ENCODE measurements at places on chromosomes 5 and 9.
A peak's percentile ranks its signal among the peaks of the same experiment; 100 is the strongest.

- no peak for DNase-seq
Measured at GRCh38 chr5:14869233-14869632, 2.3 kb downstream of the ANKH start.

DNA sequence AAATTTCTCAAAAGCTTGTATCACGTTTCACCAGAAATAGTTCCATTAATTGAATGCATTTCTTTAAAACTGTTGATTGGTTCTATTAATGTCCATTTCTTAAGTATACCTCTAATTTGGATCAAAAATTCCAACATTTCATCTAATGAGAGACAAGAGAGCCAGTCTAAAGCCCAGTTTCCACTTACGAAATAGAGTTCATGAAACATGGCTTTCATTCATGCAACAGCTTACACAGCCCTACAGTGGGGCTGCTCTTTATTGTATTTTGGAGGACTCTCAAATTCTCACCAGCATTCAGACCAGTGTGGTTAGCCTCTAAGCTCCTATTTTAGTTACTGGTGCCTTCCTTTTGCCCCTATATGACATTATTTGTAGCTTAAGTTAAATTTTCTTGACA is 566.9 kb upstream of the RGMB start:
- no peak for DNase-seq

DNA sequence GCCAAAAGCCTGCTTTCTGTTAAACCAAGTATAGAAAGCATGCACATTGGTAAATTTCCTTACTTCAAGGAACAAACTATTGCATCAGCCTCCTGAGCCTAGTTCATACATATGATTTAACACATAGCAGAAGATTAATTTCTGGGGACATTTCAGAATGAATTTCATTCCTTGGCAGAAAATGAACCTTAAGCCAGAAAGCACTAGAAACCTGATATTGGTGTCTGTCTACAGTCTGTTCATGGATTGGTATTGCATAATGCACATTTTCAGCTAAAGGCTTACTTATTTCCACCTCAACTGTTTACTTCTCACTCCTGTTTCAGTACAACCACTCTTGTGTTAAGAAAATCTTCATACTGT is 1471.8 kb upstream of the NUDT12 start:
- no peak for DNase-seq

- peak; percentile 52 for DNase-seq
Measured at GRCh38 chr5:176542596-176543427, 5.6 kb upstream of the RNF44 start.

DNA sequence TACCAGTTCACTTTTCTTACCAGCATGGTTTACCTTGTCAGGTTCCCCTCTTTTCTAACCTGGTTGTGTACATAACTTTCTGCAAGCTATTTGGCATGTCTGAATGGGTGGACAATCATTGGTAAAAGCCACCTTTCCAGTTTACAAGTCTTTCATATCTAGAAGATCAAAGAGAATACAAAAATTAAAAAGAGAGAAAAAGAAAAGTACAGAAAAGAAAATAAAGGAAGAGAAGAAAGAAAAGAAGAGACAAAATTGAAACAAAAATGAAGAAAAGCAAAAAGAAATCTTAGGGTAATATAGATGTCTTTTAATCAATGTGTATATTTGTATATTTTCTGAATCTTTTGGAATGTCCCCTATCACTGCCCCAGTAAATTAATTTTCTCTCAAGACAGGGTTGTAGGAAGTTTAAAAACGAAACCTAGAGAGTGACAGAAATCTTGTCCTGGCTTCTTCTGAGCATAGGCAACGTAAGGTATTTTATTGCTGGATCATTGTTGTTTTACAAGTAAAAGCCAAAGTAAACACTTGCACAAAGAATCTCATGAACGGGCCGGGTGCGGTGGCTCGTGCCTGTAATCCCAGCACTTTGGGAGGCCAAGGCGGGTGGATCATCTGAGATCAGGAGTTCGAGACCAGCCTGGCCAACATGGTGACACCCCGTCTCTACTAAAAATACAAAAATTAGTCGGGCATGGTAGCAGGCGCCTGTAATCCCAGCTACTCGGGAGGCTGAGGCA is 98.7 kb upstream of the IFNE start:
- no peak for DNase-seq

DNA sequence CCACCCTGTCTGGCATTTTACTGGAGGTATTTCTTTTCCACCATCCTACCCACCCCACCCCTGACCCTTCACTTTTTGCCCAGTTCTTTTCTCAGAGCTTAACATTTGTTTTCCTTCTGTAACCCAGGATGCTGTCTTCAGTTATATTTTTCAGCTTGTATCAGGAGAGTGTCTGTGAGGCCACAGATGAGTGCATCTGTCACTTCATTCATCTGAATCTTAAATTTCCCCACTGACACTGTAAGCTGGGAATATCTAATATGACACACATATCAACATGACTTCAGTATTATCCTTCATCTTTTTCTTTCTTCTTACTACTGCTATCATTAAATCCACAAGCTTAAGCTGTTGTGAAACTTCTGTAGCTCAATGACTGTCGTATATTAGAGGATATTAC is 4.9 kb downstream of the MARCHF3 start:
- no peak for DNase-seq

DNA sequence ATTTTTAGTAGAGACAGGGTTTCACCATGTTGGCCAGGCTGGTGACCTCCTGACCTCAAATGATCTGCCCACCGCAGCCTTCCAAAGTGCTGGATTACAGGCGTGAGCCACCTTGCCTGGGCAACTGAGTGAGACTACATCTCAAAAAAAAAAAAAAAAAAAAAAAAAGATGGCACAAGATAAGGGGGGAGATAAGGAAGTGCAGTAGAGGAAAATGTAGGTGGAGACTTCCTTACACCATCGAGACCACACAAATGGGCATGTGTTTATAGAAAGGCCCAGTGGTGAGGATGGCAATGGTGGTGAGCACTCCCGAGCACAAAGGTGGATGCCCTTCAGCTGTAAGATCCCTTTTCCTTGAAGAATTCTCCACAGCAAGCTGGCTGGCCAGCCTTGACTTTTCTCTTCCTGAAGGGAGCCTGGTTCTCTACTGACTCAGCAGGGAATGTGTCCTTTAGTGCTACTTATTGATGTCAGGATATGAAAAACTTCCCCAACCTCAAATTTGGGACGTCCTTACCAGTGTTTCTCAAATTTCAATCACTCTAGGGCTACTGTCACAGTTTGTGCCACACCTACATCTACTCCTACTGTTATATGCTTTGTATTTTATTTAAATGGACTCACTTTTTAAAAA is 28.2 kb downstream of the ERGIC1 start:
- no peak for DNase-seq

DNA sequence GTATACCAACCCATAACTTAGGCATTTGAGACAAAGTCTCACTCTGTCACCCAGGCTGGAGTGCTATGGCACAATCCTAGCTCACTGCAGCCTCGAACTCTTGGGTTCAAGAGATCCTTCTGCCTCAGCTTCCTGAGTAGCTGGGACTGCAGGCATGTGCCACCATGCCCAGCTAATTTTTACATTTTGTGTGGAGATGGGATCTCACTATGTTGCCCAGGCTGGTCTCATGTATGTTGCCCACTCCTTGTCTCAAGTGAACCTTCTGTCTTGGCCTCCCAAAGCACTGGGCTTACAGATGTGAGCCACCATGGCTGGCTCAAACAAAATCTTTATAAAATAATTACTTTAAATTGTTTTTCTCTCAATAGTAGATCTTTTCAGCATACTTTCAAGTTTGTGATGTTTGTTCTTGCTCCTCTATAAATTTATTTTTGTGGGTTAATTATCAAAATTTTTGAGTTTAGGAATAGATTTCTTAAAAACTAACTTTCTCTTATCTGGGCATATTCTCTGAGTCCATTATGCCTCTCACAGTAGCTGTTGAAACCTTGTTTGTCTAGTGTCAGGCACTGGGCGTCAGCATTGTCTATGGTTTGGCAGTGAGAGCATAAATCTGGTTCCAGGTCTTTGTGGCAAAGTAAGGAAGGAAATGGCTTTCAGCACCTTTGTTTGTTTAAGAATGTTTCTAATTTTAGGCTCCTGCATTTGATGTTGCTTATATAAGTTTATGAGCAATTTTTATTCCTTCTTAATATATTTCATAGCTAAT is 38.7 kb downstream of the NLN start:
- DNase-seq: peak; percentile 77

DNA sequence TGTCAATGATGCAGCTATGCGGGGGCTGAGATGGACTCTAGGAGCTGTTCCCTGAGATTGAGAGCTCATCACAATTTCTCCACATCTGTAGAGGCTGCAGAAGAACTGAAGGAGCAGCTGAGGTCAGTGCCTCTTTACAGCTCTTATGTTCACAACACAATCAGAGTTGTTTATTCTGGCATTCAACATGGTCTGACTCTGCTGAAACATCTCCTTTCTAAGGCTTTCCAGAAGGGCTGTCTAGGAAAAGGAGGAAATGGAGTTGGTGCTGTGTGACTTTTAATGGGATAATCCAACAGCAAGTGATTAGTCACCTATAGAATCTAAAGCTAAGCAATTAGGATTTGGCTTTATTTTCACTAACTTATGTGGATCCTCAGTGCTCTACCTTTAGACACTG is 6.0 kb downstream of the POU5F2 start:
- no peak for DNase-seq

DNA sequence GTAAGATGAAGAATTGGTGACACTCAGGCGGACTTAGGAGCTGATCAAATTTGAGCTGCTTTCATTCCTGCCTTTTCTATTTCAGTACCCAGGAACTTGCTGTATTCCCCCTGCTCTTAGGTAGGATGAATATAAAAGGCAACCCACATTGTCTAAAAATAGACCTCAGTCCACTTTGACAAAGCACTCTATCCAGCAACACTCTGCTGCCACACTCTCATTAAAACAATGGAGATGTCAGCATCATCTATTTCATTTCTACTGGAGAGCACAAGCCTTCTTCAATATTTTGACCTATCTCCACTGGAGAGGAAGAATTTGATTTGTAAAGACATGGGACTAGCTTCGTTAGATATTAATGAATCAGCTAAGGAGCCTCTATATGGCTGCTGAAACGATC is 468.4 kb downstream of the PTPRD start:
- no peak for DNase-seq

DNA sequence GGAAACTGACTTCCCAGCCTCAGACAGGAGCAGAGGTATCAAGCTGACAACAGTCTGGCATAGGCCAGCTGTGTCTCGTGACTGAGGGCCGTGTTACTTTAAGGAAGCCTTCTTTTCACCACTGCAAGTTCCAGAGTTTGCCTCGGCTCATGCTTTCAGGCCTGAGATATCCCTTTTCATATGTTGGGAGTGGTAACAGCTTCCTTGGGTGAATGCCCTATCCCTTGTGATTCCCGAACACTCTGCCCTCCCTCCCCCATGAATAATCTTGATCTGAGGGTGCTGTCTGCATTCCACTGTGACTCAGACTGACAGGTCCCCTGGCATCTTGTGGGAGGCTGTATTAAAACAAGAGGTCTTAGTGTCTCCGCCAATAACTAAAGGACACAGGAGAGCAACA is 49.7 kb upstream of the ARL15 start:
- DNase-seq: no peak

Measured in CD4-positive, alpha-beta T cell treated with Interleukin-21 for 1 hour (primary cell).